ENCODE measurements at places on chromosomes 16 and 17. TPM values are rescaled to one million over a fixed set of nuclear protein-coding genes. Genes with fewer than 3 reads are reported as not detected.

The TBX6 gene
- total RNA-seq, result not detected

The NT5M gene
- 1.5 TPM for total RNA-seq

The TM4SF5 gene
- total RNA-seq, result not detected

The SLC12A3 gene
- total RNA-seq, result not detected

The CCL1 gene
- not detected for total RNA-seq

The ZP2 gene
- not detected for total RNA-seq

The LGALS9B gene
- total RNA-seq, result not detected

The SBK1 gene
- not detected for total RNA-seq

The CCL16 gene
- total RNA-seq, result not detected

The KRTAP2-4 gene
- not detected for total RNA-seq

The PABPN1L gene
- total RNA-seq, result not detected

The KRTAP9-2 gene
- not detected for total RNA-seq

The ABCA9 gene
- total RNA-seq, result 1.8 TPM

The ALOX15B gene
- not detected for total RNA-seq

The CD300LG gene
- total RNA-seq, result not detected

The SCGB1C2 gene
- not detected for total RNA-seq

The CDH11 gene
- total RNA-seq, result 803 TPM

The KRT32 gene
- total RNA-seq, result not detected

The TAT gene
- total RNA-seq, result not detected

The TEKT1 gene
- total RNA-seq, result not detected

The PRPSAP1 gene
- 46.5 TPM for total RNA-seq

The CFAP119 gene
- 1.4 TPM for total RNA-seq

The NPIPA3 gene
- 0.59 TPM for total RNA-seq

The PIK3R6 gene
- total RNA-seq, result not detected

The ABCC3 gene
- total RNA-seq, result 5.6 TPM

The DHX58 gene
- 6.8 TPM for total RNA-seq

The ZNF750 gene
- not detected for total RNA-seq

The LONP2 gene
- 63.0 TPM for total RNA-seq

The SPEM3 gene
- total RNA-seq, result not detected

The RHBDL3 gene
- total RNA-seq, result under 0.01 TPM

The CHD9 gene
- 66.2 TPM for total RNA-seq

The C16orf87 gene
- 12.6 TPM for total RNA-seq

The ALDH3A1 gene
- total RNA-seq, result not detected

The APOH gene
- not detected for total RNA-seq

The GRAP gene
- total RNA-seq, result 0.23 TPM

The HSD3B7 gene
- 11.6 TPM for total RNA-seq

The GP2 gene
- total RNA-seq, result not detected

The ANKRD40CL gene
- total RNA-seq, result not detected

The FBXO39 gene
- 0.14 TPM for total RNA-seq

The ALDOA gene
- total RNA-seq, result 559 TPM

The SLC9A5 gene
- total RNA-seq, result 2.4 TPM
